ENCODE measurements at places on chromosomes 3 and 15. TPM values are rescaled to one million over a fixed set of nuclear protein-coding genes. Genes with fewer than 3 reads are reported as not detected.

DNA sequence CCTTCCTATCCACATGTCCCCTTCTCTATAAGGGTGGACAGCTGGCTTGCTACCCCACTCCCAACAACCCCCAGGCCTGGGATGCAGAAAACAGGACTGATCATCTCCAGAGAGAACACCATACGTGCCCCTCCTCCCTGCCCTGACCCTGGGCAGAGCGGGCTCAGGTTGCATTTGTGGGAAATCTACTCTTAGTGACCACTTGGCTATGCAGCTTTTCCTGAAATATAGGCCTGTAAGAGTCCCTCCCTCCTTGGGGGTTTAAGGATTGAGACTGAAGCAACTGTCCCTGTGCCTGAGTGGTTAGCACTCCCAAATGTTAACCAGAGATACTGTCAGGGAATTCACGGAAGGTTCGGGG, 11.7 kb downstream of the SH2D7 start:
- no peak for DNase-seq

- DNase-seq = peak; percentile 66
These were observed at the start of gene TNFSF10 for GRCh38 chr3:172522871-172523818. TSS of gene TNFSF10 (minus strand) at chr3:172523430. CDS start at chr3:172523384, 46 bp downstream.

DNA sequence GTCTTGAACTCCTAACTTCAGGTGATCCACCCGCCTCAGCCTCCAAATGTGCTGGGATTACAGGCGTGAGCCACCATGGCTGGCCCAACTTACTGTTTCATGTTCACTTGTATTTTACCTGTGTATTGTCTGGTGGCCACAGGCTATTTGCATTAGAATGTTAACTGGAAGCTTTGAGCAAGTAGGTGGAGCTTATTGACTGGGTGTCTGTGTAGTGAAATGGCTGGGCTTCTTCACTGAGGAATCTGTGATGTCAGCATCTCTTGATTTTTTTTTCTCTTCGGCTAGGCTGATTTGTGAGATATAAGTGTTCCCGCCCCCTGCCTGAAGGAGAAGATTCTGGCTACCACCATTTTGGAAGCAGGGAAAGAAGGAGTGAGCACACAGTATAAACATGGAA, 237.8 kb upstream of the PEX5L start:
- no peak for DNase-seq

DNA sequence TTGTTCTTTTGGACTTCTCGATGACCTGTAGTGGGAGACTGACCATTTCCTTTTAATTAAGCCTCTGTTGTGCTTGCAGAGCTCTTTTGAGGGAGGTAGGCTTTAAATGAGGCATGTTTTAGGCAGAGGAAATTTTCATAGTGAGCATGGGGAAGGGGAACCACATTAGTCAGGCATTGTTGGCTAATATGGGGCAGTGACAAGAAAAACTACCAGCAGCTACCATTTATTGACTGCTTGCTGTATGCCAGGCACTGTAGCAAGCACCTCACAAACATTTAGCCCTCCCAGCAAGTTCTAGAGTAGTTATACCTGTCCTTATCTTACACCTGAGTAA, 10.9 kb downstream of the ATG7 start:
- no peak for DNase-seq

- DNase-seq = no peak
These were observed 771.7 kb downstream of the IGSF11 start for GRCh38 chr3:118262800-118263402.

GRCh38 chr3:68062926-68063325, 408.5 kb upstream of the SUCLG2 start:
- no peak for DNase-seq

DNA sequence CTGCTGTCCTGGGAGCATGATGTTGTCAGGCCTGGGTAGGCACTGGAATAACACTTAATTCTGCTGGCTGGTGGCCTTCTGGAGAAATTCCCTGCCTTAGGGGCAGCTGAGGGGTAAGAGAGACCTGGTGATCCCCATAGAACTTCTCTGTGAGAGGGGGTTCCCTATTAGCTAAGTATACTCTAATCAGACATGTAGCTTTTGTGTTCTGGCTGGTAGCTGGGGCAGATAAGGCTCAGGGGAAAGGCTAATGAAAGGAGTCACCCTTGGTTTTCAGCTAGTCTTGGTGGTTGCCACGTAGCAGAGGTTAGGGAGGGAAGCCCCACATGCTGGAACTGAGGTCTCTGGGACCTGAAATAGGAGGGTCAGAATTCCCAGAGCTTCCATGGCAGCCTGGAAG, 952 bp upstream of the HDDC3 start:
- no peak for DNase-seq

DNA sequence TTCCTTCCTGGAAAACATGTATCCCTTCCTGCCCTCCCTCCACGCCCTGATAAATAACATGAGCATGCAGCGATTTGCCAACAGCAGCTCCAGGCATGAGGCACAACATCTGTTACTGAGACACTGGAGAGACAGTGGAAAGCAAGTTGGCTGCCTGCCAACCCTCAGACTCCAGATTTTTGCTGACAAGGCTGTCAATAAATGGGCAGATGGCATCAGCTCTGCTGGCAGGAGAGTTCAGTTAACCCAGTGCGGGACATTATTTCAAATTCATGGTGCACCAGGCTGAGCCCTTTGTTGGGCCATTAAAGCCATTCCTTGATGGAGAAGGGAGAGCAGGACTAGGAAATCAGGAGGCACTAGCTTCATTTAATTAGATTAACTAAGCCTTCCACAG, 293.3 kb downstream of the MEX3B start:
- DNase-seq = peak; percentile 51

GRCh38 chr3:193825617-193826016, 232.6 kb downstream of the OPA1 start:
- no peak for DNase-seq

DNA sequence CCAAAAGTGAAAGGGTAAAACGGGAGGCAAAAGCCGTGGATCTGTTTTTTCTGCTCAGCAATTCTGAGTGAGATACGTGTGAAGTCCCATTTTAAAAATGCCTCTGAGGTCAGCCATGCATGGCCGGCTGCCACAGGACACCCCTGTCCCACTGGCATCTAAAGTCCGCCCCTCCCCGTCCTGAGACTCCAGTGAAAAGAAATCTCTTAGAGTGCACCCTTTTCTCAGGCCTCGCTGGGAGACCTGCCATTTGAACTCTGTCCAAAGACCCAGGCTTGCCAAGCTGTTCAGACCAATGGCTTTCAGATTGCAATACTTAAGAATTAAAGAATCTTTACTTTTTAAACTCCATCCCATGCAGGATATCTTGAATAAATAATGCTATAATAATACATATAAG, 61.0 kb upstream of the SLC24A5 start:
- peak; percentile 20 for DNase-seq

- no peak for DNase-seq
These were observed 130.4 kb downstream of the PPM1L start for GRCh38 chr3:160886421-160886820.

- no peak for DNase-seq
These were observed 6.5 kb upstream of the GSK3B start for GRCh38 chr3:120100711-120101110.

DNA sequence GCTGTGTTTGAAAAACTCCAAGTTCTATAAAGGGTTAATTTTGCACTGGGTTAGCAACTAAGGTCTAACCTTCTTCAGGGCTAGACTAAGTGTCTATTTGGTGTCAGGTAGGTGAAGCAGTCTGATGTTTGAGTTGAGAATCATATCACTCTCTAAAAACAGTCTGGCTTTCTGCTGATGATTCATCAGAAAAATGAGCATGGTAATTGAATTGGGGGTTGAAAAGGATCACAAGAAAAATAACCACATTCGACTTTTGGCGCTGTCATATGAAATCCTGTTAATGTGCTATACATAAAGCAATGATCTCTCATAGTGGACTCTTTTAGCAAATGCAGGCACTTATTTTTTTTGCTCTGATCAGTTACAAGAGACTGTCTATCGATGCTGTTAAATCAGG, 242.2 kb upstream of the AZI2 start:
- no peak for DNase-seq

- DNase-seq = no peak
These were observed 27.0 kb upstream of the DYNC1LI1 start for GRCh38 chr3:32597656-32598055.

DNA sequence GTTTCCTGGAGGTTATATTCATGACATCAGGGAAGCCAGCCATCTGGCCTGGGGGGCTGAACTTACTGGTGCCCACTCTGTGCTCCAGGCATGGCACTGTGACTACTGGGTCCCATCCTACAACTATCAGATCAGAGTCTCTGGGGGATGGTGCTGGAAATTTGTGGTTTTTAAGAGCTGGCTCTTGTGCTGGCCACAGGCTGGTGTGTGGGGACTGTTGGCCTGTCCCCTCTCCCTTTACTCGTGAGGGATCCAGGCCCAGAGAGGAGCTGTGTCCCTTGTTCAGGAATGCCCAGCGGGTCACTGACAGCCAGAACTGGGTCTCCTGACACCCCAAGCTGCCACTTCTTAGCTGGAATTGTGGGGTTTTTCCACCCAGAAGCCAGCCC, 44.5 kb upstream of the SEC22A start:
- DNase-seq = no peak

DNA sequence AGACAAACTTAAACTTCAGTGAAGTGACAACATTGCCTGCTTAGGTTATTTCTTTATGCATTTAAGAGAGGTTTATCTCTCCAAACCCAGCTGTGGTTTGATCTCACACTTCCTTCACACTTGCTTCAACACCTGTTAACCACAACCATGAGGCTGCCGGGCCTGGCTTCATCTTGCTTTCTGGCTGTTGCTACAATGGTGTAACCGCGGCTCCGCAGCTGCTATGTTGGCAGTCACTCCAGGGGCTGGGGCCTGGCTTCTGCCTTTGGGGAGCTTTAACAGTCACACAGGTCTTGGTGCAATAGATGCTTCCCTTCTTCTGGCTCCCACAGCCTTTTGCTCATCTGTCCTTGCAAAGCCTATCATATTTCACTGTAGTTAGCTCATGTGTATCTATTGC, 72.9 kb upstream of the MNS1 start:
- DNase-seq = peak; percentile 17

DNA sequence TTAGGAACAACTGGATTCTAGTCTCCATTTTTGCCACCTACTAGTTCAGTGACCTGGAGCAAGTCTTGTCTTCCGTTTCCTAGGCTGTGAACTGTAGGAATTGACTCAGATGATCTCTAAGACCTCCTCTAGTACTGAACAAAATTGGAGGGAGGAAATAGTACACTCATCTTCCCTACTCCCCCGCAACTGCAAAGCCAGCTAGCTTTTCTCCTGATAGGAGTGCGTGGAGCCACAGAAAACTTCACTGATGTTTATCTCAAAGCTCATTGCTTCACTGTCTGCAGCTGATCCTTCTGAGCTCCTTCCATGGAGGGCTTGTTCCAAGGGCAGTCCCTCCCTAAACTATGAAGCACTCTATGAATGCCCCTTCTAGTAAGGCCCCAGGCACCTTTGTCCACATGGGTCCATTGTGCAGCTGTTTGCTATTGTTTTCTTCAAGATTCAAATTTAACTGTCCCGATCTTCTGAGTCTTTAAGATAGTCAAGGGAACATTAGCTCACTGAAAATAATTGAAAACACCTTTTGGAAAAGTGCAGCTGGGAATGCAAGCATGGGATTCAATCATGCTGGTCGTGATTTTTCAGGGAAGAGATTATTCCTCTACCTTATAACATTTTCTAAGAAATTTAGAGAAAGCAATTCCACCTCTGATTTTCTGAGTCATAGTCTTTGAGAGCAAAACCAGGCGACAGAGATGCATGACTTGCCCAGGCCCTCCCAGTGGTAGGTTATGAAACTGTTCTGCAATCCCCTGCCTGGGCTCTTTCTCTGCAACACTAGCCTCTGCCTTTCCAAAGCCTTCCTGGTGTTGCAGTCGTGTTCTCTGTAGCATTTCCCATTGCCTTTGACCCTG, 24.3 kb downstream of the FILIP1L start:
- peak; percentile 37 for DNase-seq

- no peak for DNase-seq
These were observed 91.1 kb downstream of the LINGO1 start for GRCh38 chr15:77541421-77542181.

The MITF gene
- total RNA-seq = 48.2 TPM

The BNC1 gene
- 0.11 TPM for total RNA-seq

The PATL2 gene
- total RNA-seq = 0.88 TPM

The ADAMTS7 gene
- 0.84 TPM for total RNA-seq

The LRTM1 gene
- 3.1 TPM for total RNA-seq

The ERC2 gene
- 0.15 TPM for total RNA-seq

The SUCLG2 gene
- total RNA-seq = 78.1 TPM

The SLC28A1 gene
- 1.9 TPM for total RNA-seq
